ENCODE measurements at places on chromosomes 3 and 15. TPM values are rescaled to one million over a fixed set of nuclear protein-coding genes. Genes with fewer than 3 reads are reported as not detected.

The SLC22A13 gene
- 0.18 TPM for total RNA-seq

The TMEM40 gene
- not detected for total RNA-seq

The OXSR1 gene
- 56.5 TPM for total RNA-seq

- no peaks in the 10 kb centered on the region for H3K4me1 ChIP-seq
- no peaks in the 10 kb centered on the region for H3K36me3 ChIP-seq
- H3K4me3 ChIP-seq, result no peak overlapping the region
- H3K27me3 ChIP-seq, result peaks cover 2% of the 10 kb centered on the region
- no peak for DNase-seq
Measured at GRCh38 chr15:39462691-39463090, 118.2 kb upstream of the THBS1 start.

DNA sequence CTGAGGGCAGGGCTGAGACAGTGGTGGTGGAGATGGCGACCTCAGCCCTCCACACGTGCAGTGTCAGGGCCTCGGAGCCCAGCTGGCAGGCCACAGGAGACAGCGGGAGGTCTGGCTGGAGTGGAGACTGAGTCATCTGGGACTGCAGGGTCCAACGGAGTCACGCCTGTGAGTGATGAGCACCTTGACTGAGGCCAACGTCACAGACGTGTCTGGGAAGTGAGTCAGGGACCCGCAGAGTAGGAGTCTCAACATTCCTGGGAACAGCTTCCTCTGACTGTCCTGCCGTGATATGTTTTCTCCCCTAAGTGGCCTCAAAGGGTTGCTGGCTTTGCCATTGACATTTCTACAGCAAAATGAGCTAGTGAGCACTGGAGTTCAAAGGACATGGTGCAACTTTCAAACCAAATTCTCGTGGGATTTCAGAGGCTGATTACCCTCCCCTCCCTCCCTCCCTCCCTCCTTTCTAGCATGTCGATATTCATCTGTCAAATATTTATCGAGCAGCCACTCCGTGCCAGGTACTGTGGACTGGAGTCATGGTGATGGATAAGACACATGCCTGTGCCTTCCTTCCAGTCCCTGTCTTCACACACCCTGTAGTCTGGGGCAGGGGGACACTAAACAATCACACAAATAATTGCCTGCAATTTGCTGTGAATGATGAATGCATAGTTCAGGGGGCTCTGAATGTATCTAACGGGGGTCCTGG is 53.3 kb upstream of the AMOTL2 start:
- DNase-seq, result no peak
- peaks cover 4% of the 10 kb centered on the region for H3K27me3 ChIP-seq
- H3K36me3 ChIP-seq, result no peaks in the 10 kb centered on the region
- H3K4me3 ChIP-seq, result no peak overlapping the region
- H3K4me1 ChIP-seq, result no peaks in the 10 kb centered on the region

GRCh38 chr15:64275934-64276333 is 80.0 kb downstream of the CSNK1G1 start:
- peak overlapping the region; percentile 77 for H3K27ac ChIP-seq
- peaks cover 10% of the 10 kb centered on the region for H3K36me3 ChIP-seq
- peaks cover 17% of the 10 kb centered on the region for H3K4me1 ChIP-seq

GRCh38 chr3:44939581-44940036 is 36.4 kb downstream of the ZDHHC3 start:
- H3K27ac ChIP-seq, result no peak overlapping the region
- peaks cover 6% of the 10 kb centered on the region for H3K4me1 ChIP-seq
- DNase-seq, result no peak
- peaks cover 22% of the 10 kb centered on the region for H3K36me3 ChIP-seq
- H3K4me3 ChIP-seq, result no peak overlapping the region

The CNTN4 gene
- not detected for total RNA-seq

DNA sequence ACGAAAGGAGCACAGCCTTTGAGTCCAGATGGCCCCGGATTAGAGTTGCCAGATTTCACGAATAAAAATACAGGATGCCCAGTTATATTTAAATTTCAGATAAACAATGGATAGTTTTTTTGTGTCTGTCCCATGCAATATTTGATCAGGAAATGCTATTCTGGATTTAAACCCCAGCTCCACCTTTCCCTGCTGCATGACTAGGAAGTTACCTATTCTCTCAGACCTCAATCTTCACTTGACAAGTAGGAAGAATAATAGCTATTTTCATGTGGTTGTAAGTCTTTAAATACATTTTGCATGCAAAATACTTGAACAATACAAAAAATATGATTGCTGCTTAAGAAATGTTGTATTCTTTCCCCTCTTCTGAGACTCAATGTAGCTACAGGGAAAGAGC is 125.3 kb upstream of the P2RY1 start:
- no peaks in the 10 kb centered on the region for H3K27me3 ChIP-seq
- H3K27ac ChIP-seq, result no peak overlapping the region
- DNase-seq, result no peak

- H3K27me3 ChIP-seq, result no peaks in the 10 kb centered on the region
- DNase-seq, result no peak
- H3K4me1 ChIP-seq, result peaks cover 75% of the 10 kb centered on the region
- H3K27ac ChIP-seq, result peak overlapping the region; percentile 91
- H3K36me3 ChIP-seq, result peaks cover 4% of the 10 kb centered on the region
Measured at GRCh38 chr15:90855139-90855538, 13.2 kb upstream of the FURIN start.

DNA sequence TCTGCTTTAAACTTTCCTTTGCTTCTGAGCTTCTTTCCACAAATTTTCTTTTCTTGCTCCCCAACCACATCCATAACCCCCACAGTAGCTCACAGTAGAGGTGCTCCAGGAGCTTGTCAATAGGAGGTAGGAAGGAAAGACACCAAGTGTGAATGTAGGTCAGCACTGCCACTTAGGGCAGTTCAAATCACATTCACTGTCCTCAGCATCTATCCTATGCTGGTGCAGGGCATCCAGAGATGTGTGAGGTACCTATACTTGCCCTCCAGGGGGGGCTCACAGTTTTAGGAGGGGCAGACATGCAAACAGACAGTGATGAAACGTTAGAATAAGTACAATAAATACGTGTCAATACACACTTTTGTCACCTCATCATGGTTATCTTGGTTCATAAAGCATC is 1.5 kb upstream of the SPSB4 start:
- no peaks in the 10 kb centered on the region for H3K36me3 ChIP-seq
- H3K4me1 ChIP-seq, result peaks cover 20% of the 10 kb centered on the region
- DNase-seq, result peak; percentile 38
- H3K4me3 ChIP-seq, result no peak overlapping the region

The SLC9C1 gene
- total RNA-seq, result not detected

- H3K4me1 ChIP-seq, result peaks cover 55% of the 10 kb centered on the region
- peaks cover 30% of the 10 kb centered on the region for H3K36me3 ChIP-seq
- H3K4me3 ChIP-seq, result no peak overlapping the region
- DNase-seq, result no peak
- no peaks in the 10 kb centered on the region for H3K27me3 ChIP-seq
- H3K27ac ChIP-seq, result no peak overlapping the region
Measured at GRCh38 chr15:56923174-56923591, 4.7 kb downstream of the TCF12 start.

The MAGEL2 gene
- total RNA-seq, result not detected

DNA sequence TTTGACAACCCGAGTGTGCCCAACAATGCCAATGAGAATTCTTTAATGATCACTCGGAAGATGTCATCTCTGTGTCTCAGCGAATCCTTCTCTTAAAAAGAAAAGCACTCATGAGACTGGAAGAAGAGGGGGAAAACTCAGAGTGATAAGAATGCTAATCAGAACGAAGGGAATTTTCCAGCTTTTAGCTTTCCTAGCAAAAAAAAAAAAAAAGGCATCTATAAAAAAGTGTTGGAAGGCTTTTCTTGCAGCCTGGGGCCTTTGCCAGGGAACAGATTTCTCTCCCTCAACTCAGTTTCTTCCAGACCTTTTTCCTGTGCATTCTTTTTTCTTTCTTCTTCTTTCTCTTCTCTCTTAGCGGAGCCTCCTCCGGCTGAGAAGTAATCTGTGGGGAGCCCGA is 80.5 kb upstream of the NEO1 start:
- H3K27me3 ChIP-seq, result peaks cover 11% of the 10 kb centered on the region
- DNase-seq, result no peak
- no peaks in the 10 kb centered on the region for H3K36me3 ChIP-seq
- no peak overlapping the region for H3K4me3 ChIP-seq
- H3K4me1 ChIP-seq, result no peaks in the 10 kb centered on the region
- H3K27ac ChIP-seq, result no peak overlapping the region

- DNase-seq, result peak; percentile 46
- H3K27ac ChIP-seq, result no peak overlapping the region
- no peaks in the 10 kb centered on the region for H3K36me3 ChIP-seq
- no peaks in the 10 kb centered on the region for H3K27me3 ChIP-seq
- peaks cover 44% of the 10 kb centered on the region for H3K4me1 ChIP-seq
Measured at GRCh38 chr3:48514431-48515227, 10.7 kb upstream of the SHISA5 start.

The ALPK3 gene
- total RNA-seq, result 0.16 TPM

GRCh38 chr15:26773067-26773877 is 406 bp upstream of the GABRB3 start:
- H3K4me3 ChIP-seq, result no peak overlapping the region
- H3K27me3 ChIP-seq, result peaks cover 45% of the 10 kb centered on the region
- DNase-seq, result peak; percentile 1
- peaks cover 2% of the 10 kb centered on the region for H3K4me1 ChIP-seq
- H3K27ac ChIP-seq, result no peak overlapping the region
- no peaks in the 10 kb centered on the region for H3K36me3 ChIP-seq

DNA sequence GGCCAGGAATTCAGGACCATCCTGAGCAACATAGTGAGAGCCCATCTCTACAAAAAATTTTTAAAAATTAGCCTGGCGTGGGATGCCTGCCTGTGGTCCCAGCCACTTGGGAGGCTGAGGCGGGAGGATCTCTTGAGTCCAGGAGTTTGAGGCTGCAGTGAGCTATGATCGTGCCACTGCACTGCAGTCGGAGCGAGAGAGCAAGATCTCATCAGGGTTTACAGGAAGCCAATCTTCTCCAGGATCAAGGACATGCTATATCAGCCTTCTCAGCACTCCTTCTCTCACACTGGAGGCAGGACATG is 451 bp upstream of the STOML1 start:
- H3K27me3 ChIP-seq, result no peaks in the 10 kb centered on the region
- H3K4me3 ChIP-seq, result peak overlapping the region; percentile 70
- H3K27ac ChIP-seq, result peak overlapping the region; percentile 83

DNA sequence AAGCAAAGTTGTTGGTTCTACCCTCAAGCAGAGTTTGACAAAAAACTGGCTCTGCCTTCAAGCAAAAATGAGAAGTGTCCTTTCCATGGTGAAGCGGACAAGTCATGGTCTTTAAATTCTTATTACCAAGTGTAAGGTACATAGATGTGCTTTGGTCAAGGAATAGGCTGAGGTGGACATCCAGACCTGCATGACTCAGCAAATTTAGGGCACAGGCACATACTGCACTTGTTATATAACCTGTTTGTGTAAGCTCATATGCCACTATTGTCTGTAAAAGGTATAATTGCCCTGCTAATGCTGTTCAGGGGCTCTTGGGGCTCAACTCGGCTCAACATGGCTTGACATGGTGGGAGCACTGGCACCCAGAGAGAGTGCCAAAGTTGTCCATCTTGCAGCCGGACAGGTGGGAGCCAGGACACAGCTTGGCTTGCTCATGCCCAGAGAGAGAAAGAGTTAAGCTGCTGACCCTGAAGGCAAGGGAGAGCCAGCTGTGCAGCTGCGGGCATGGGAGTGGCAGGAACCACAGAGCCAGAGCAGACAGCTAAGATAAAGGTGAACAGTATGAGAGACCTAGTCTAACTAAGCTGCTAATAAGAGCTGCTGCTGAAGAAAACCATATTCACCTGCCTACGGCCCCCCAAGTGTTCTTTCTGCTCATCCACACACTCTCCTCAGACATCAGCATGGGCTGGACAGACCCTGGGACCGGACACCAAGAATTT is 17.7 kb downstream of the MCCC1 start:
- H3K4me1 ChIP-seq, result no peaks in the 10 kb centered on the region
- no peaks in the 10 kb centered on the region for H3K27me3 ChIP-seq
- DNase-seq, result no peak
- no peak overlapping the region for H3K4me3 ChIP-seq
- no peak overlapping the region for H3K27ac ChIP-seq

DNA sequence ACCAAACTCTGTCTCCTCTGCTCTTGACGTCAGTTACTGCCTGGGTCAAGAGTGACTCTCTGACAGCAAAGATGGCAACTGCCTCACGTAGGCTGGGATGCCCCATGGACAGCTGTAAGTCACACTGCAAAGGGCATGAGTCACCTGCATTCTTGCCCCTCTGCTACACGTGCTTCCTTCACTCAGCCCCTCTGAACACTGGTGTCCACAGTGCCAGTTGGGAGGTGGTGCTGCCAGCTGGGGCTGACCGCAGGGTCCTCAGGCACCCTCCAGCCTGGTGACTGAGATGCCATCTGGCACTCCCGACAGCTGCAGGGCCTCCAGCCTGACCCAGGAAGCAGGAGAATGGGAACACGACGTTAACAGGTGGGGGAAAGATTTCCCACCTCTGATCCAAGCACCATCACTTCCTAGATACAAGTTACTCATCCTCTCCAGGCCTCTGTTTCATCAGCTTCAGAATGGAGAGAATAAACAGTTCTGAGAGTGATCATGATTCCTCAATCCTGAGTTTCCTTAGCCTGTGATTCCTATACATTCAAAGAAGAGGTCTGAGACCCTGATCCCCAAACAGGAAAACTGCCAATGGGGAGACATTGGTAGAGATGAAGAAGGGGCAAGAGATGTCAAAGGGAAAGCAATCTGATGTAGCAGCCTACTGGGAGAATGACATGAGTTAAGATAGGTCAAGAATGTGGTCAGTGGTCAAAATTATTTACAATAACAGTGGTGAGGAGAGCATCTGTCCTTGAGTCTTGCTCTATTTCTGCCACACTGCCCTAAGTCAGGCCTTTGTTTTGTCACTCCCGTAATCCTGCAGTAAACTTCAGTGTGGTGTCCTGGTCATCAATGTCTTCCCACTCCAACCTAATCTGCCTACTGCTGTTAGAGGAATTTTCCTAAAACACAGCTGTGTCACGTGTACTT is 86.1 kb upstream of the BCL6 start:
- no peak overlapping the region for H3K27ac ChIP-seq
- peaks cover 4% of the 10 kb centered on the region for H3K36me3 ChIP-seq
- peaks cover 40% of the 10 kb centered on the region for H3K4me1 ChIP-seq
- H3K27me3 ChIP-seq, result no peaks in the 10 kb centered on the region

DNA sequence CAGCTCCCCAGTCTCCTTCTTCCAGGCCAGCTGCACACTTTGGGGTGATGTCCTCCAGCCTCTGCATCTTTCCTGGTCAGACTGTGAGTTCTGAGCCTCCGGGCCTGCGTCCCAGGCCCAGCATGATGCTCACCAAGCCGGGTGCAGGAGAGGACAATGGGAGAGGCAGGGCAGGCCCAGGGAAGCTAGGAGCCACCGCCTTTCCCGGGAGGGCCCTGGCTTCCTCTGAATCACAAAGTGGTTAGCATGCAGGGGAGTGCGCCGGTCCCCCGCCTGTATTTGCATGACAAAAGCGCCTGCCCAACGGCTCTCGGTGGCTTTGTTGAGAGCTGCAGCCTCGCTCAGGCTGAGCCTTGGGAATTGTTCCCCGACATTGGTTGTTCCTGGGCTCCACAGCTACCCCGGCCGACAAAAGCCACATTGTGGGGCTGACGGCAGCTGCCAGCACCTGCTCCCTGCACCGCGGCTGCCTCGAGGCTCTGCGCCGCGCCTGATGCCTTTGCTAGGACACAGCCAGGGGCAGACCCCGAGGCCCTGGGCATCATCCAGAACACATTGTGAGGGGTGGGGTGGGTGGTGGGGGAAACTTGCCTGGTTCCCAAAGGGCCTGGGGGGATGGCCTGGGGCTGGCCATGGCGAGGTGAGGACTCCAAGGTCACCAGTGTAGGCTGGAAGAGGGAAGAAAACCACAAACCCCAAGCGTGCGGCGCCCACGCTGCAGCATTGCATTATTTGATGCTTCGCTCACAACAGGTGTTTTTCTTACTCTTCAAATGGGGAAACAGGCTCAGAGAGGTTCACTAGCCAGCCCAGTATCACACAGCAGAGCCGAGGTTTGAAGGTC is 20.0 kb upstream of the KLF13 start:
- peaks cover 49% of the 10 kb centered on the region for H3K4me1 ChIP-seq
- no peaks in the 10 kb centered on the region for H3K36me3 ChIP-seq
- H3K4me3 ChIP-seq, result no peak overlapping the region
- no peak for DNase-seq

Data from activated CD8-positive, alpha-beta T cell treated with anti-CD3 and anti-CD28 coated beads for 36 hours (primary cell).